COLO829 (cell line): ENCODE measurements at places on chromosomes 13 and 19.

DNA sequence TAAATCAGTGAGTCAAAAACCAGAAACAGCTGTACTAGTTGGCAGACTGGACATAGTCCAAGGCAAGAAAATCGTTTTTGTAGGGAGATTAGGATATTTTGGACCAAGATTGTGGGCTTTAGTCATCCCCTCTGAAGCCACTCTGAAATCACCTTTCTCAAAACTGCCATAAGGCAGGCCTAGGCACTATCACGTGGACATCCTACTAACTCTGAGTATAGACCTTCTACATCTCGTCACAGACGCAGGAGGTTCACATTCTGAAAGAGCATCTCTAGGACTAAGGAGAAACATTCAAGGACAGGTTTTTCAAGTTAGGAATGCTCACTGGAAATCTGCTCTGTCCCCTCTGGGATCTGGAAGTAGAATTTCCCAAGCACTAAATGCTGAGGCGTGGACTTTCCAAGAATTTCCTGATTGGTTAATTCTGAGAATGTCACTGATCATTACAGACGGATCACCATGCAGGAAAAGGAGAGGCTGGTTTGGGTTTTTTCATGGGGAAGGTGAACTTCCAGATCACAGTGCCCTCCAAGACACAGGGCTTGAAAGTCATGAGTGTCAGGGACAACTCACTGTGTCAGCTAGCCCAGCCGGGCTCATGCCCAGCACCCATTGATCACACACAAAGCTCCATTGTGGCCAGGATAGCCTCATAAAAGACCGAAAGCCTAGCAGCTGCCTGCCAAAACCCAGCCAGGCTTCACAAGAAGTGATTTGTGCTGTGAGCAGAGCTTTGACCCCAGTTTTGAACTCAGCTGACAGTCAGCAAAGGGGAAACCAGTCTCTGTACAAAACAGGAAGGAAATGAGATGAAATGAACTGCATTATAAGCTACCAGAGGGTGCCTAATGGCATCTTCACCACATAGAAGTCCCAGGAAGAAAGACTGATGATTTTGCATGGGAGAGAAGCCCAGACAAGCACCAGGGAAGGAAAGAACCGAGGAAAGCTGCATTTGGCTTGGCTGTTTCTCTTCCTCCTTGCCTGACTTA is 2.7 kb upstream of the RUBCNL start:
- DNase-seq, result peak; percentile 83

- no peak for DNase-seq
Measured at GRCh38 chr13:109651854-109652253, 134.5 kb downstream of the IRS2 start.

- no peak for DNase-seq
Measured at GRCh38 chr19:15252398-15253018, 20.3 kb upstream of the EPHX3 start.

DNA sequence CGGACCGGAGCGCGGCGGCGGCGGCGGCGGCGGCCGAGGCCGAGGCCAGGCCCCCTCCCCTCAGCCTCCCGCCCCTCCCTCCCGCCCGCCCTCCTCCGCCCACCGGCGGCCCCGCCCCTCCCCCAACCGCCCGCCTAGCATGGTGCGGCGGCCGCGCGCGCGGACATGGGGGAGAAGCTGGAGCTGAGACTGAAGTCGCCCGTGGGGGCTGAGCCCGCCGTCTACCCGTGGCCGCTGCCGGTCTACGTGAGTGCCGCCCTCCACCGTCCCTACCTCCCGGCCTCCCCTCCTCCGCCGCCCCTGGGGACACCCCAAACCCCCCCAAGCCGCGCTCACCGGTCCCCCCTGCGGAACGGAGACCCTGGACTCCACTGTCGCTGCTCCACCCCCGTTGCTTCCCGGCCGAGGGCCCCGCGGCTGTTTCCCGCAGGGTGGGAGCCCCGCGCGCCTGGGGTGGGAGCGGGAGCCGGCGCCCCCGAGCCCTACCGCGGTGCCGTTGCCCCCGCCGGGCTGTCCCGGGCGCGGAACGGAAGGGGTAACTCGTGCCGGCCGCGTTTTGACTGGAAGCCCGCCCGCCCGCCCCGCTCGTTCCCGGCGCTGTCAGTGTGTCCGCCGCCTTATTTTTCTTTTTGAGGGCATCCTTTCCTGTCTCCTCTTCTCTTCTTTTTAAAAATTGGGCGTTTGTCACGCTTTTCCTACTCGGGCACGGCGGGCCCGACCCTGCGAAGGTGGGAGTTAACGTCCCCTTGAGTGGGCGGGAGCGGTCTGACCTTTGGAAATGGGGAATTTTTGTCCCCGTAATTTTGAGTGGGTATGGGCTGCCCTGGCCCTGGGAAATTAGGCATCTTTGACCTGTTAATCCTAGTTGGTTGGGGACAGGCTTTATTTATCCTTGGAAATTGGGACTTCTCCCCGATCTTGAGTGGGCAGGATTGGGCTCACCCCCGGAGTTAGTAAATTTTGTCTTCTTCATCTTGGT is 576 bp downstream of the DOT1L start:
- DNase-seq, result no peak

DNA sequence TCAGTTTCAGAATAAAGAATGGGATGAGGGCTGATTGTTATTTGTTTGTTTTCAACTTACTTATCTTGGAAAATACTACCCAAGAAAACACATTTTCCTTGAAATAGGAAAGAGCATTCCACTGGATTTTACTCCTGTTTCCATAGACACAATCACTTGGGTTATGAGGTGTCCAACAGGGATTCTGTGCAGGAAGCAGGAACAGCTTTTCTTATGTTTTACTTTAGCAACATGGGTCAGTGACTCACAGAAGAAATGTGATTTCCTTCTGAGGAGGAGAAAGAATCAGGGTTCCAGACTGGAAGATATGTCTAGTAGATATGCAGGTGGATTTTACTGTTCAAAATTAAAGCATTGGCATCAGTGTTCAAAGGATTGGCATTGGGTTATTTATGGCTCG is 180.8 kb upstream of the GPC6 start:
- DNase-seq, result no peak

DNA sequence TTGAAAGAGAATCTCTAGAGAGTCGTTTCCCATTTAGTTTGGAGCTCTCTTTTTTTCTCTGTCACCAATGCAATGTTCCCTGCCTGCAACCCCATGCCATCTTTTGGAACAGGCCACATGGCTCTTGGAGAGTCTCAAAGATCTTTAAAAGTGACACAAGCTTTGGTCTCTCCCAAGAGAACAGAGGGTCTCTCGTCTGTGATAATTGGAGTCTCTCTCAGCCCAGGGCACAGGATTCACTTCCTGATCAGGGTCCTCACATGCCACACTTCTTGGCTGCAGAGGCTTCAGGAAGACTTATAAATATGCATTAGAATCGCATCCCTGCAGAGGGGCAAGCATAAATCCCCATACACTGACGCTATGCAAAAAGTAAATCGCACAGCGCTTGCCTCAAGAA is 240.5 kb downstream of the IRS2 start:
- no peak for DNase-seq

DNA sequence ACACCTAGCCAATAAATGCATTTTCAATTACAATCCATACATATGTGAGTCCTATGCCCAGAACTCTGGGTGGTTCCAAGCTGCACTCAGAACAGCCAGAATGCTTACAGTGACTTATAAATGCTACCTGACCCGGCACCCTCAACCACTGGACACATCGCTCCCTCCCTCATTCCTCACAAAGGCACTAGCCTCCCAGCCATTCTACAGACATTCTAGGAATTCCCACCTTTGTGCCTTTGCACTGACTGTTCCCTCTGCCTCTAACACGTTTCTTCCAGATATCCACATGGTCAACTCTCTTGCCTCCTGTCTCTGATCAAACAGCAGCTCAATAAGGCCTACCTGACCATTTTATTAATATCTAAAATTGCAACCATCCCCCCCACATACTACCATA is 99.9 kb downstream of the LHFPL6 start:
- DNase-seq, result no peak

GRCh38 chr19:47754206-47755064 is 9.1 kb downstream of the NOP53 start:
- no peak for DNase-seq

GRCh38 chr19:45146251-45146650 is 14.5 kb downstream of the NKPD1 start:
- no peak for DNase-seq

DNA sequence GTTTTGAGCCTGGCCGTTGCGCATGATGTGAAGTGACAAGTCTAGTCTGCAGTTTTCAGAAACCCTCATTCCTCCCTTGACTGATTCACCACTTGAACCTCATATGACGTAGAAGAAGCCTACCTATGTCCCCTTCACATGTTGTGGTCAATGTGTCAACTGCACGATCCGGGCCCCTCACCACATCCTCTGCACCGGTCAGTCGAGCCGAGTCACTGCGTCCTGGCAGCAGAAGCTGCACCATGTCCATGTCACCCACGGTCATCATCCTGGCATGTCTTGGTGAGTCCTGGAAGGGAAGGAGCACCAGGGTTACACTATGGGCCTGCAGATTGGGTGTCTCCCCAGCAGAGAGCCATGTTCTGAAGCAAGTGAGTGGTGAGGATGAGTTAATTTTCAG is at the start of gene KIR2DL4:
KIR2DL4 (plus strand) TSS at position 201 of the 400 bp plus-strand sequence; CDS start at position 243, 42 bp downstream.
- DNase-seq, result no peak

DNA sequence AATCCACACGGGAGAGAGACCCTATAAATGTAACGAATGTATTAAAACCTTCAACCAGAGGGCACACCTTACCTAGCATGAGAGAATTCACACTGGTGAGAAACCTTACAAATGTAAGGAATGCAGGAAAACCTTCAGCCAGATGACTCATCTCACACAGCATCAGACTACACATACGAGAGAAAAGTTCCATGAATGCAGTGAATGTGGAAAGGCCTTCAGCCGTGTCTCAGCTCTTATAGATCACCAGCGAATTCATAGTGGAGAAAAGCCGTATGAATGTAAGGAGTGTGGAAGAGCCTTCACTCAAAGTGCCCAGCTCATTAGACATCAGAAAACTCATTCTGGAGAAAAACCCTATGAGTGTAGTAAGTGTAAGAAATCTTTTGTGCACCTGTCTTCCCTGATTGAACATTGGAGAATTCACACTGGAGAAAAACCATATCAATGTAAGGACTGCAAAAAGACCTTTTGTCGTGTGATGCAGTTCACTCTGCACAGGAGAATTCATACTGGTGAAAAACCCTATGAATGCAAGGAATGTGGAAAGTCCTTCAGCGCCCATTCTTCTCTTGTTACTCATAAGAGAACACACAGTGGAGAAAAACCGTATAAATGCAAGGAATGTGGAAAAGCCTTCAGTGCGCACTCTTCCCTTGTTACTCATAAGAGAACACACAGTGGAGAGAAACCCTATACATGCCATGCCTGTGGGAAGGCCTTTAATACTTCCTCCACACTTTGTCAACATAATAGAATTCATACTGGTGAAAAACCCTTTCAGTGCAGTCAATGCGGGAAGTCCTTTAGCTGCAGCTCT is 16.0 kb downstream of the ZNF582 start:
- no peak for DNase-seq

DNA sequence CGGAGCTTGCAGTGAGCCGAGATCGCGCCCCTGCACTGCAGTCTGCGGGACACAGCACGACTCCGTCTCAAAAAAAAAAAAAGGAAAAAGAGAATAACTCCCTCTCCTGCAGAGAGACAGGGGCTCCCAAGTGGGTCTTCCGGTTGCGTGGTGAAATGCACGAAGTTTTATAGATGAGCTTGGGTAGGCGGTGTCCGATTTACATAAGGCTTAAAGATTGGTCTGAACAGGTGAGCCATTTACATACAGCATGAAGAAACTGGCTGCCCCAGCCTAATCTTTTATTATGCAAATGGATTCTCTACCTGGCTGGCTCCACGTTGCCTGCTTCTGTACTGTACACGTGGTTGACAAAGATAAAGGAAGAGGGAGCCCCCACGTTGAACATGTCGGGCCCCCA is 19.5 kb downstream of the ADGRE2 start:
- DNase-seq, result no peak

DNA sequence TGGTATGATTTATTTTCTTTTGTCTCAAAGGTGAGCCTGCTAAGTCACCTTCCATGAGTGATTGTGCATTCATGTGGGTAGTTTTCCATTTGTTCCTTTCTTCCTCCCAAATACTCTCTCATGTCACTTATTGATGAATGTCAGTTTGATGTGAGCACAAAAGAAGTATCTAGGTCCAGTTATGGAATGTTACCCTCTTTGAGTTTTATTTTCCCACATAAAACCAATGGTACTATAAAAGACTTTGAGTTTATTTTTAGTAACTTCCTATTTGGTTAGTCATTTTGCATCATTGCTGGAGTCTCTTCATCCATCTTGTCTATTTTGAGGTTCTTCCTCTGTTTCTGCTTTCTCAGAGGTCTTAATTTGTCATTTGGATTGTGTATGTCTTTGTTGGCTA is 321.3 kb downstream of the GPC6 start:
- no peak for DNase-seq

DNA sequence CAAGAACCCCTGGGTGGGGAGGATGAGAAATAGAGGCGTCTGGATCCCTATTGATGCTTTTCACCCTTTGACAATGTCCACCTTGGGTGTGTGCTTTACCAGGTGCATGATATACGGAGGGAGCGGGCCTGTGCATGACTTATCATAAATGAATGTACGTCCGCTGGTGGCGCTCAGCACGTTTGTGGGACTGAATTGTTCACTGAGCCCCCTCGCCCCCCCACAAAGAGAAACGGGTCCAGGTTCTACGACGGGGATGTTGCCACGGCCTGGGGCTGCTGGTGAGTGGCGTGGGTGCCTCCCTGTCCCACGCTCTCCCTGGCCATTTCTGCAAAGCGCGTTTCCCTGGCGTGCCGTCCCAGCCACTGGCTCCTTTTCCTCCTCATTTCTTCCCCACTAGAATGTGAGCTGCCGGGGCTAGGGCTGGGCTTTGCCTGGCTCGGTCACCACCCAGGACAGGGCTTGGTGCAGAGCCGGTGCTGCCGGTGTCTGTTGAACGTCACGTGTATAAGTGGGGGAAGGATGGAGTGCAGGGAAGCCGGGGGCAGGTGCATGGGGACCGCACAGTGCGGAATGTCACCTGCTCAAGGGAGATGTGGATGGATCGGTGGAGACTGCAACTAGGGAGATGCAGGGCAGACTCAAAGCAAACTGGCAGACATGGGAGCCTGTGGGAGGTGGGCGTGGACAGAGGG is 21.6 kb downstream of the LRRC4B start:
- DNase-seq, result no peak

DNA sequence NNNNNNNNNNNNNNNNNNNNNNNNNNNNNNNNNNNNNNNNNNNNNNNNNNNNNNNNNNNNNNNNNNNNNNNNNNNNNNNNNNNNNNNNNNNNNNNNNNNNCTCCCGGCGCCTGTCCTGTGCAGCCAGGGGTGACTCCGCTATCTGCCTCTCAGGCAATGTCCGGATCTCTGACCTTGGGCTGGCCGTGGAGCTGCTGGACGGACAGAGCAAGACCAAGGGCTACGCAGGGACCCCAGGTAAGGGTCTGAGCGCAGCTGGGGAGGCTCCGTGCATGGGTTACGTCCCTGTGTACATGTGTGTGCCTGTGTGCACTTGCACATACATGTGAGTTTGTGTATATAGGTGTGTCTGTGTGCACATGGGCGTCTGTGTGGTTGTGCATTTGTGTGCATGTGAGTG is 36.1 kb upstream of the TMEM255B start:
- DNase-seq, result no peak

DNA sequence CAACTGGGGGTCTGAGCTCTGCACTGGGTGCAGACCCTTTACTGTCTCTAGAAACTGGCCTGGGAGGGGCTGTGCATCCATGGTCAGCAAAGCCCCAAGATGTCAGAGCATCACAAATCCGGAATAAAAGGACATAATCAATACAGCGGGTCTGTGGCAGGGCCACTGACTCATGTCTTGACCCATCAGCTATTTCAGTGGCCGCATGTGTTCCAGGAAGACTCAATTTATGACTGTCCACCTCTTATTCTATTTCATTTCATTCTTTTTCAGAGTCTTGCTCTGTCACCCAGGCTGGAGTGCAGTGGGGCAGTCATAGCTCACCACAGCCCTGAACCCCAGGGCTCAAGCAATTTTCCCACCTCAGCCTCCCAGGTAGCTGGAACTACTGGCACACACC is 53.2 kb downstream of the PEX11G start:
- DNase-seq, result no peak
